Activated CD4-positive, CD25-positive, alpha-beta regulatory T cell treated with anti-CD3 and anti-CD28 coated beads, Interleukin-2, amount 50 U/mL, for 72 hours (primary cell): ENCODE measurements at places on chromosomes 7 and 10.

DNA sequence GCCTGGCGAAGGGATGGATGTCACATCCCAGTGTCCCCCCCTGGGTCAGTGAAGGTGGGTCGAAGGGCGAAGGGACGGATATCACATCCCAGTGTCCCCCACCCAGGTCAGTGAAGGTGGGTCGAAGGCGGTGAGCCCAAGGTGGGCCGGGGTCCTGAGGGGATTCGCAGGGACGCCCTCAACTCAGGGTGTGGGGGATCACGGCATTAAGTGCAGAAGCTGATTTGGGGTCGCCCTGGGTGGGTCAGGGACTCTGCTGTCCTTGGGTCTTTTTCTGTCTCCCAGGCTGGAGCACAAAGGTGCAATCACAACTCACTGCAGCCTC, 21.9 kb downstream of the ADAP1 start:
- DNase-seq, result no peak

DNA sequence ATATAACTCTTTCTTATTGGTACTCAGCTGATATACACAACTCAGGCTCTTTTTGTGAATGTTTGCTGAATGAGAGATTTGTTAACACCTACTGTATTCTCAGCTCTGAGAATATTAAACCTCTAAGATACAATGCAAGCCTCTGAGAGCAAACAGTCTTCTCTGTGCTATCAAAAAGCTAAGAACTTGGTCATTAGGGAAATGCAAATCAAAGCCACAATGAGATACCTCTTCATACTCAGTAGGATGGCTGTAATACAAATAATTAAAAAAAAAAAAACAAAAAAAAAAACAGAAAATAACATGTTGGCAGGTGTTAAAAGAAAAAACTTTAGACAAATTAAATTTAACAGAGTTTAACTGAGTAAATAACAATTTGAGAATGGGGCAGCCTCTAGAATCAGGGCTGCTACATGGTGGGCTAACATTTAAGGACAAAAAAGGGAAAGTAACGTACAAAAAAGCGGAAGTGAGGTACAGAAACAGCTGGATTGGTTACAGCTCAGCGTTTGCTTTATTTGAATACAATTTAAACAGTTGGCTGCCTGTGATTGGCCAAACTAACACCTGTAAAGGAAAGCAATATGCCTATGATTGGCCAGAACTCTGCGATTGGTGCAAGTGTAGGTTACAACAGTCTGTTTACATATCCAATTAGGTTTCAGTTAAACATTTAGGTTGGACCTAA, 14.8 kb upstream of the MTURN start:
- DNase-seq, result no peak

DNA sequence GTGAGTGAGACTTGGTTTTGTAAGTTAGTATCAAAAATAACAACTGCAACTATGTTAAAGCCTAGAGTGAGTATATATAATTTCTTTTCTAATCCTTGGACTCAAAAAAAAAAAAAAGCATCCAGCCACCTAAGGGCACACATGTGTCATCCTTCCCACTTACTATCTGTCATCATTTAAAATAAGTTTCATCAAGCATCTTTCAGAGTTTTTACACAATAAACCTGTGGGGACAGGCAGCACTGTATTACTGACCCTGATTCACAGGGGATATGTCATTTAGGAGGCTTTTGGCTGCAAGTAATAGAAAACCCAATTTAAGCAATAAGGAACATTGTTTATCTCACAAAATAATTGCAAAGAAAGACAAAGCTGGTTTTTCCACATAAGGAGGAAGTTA, 32.3 kb upstream of the OSBPL3 start:
- DNase-seq, result no peak

DNA sequence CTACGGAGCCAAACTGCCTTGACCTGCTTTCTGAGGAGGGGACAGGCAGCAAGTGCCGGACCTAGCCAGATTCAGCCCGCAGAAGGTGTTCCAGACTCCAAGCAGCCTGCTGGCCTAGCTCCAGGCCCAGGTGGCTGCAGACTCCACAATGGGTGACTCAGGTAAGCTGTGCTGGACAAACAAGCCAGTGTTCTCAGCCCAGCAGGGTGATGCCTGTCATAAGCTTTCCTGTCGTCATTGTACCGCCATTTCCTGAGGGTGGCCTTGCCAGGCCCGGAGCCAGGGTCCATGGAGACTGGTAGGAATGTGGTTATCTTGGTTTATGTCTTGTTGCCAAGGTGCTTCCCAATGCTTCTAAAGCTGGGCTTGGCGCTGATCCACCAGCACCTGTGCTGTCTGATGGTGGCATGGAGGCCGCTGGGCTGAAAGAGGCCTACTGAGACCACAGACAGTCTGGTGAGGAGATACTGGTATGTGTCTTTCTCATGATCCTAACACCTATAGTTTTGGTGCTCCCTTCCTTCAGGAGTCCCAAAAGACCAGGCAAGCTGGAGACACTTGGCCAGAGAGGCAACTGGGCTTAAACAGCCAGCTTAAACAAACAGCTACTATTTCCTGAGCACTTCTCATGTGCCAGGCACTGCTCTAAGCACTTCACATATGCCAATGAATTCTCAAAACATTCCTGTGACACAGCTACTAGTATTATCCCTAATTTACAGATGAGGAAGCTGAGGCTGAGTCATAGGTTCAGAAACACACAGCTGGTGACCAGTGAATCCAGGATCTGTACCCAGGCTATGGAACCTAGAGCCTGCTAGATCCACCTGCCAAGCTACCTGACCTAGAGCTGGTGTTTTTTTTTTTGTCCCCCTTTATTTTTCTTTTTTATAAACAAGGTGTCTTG, 42.0 kb downstream of the ZC3HC1 start:
- no peak for DNase-seq

DNA sequence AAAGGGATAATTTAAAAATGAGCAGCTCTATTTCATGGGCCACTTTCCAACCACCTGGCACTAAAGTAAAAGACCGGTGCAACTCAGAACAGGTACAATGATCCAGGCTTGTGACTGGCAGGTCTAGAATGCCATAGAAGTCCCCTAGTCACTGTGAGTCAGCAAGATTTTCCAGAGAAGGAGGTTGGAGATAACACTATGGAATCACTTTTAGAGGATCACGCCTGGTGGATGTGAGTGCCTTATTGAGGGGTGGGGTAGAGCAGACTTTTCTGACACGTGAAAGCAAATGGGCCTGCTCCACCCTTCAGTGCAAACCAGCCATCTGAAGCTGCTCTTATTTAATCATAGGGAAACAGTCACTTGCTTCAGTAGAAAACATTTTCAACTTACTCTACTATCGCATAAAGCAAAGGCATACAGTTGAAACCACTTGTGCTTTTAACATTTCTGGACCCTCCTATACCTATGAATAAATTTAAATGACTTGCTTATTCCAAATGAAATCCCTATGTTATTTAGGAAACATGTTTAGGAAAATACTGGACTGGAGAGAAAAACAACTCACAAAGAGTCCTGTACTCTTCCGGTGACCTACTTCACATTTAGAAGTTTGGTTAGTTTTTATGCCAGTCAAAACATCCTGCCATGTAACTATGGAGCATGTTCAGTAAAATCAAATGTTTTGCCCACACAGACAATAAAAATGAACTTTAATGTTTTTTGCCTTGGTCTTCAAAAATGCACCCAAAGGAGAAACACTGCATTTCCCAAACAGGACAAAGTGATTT, 21.5 kb upstream of the AKR1C1 start:
- no peak for DNase-seq

DNA sequence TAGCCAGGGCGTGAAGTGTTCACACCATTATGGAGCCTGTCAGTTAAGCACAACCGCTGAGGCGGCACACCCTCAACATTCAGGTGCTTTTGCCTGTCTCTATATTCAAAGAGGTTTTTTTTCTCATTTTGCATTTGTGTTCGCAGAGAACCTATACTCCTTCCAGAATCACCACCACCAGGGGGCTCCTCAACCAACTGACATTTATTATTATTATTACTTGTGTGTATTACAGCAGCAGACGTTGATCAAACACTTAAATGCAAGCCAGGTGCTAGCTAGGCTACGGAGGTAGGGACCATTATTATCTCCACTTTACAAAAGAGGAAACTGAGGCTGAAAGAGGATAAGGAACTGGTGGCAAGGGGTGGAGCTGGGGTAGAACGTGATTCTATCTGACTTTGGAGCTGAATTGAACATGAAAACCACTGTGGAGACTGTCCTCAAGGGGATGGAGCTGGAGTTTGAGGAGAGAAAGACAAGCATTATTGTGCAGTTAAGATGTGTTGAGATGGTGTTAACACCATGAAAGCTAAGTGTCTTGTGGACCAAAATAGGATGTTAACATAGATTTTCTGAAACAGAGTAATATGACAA, 133.8 kb upstream of the PLXNA4 start:
- no peak for DNase-seq

GRCh38 chr10:29533046-29533445, 101.7 kb downstream of the SVIL start:
- no peak for DNase-seq

DNA sequence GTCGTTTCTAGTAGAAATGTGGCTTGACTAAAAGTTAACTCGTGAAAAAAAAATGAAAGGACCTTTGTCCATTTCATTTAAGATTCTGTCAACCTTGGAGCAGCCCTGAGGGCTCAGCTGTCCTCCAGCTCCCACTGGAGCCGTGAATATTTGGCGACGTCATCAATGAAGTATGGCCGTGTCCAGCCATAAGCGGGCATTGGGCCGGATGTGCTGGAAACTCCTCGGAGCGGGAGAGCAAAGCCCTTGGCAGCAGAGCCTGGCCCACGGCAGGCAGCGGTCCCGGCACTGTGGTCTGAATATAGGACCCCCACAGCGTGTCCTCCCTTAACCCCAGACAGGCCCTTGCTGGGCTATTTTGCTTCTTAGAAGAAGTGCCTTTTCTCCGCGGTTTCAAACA, 50.0 kb downstream of the JAKMIP3 start:
- DNase-seq, result no peak
